ENCODE measurements at places on chromosomes 3 and 15. TPM values are rescaled to one million over a fixed set of nuclear protein-coding genes. Genes with fewer than 3 reads are reported as not detected.

GRCh38 chr3:186244016-186244415 lies 118.0 kb downstream of the DGKG start:
- no peak for DNase-seq

DNA sequence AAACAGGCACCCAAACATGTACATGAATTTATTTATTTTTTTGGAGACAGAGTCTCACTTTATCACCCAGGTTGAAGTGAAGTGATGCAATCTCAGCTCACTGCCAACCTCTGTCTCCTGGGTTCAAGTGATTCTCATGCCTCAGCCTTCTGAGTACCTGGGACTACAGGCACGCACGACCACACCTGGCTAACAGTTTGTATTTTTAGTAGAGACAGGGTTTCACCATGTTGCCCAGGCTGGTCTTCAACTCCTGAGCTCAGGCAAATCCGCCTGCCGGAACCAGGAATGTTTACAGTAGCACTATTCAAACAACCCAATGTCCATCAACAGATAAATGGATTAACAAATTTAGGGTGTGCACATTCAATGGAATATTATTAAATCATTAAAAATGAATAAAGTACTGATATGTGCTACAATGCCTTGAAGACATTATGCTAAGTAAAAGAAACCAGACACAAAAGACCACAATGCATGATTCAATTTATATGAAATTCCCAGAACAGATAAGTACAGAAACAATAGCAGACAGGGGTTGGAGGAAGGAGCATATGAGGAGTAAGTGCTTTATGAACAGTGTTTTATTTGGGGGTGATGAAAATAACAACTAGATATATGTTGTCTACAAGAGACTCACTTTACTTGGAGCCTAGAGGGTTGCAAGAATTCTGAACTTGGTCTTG lies 1.3 kb downstream of the LEO1 start:
- DNase-seq, result no peak

DNA sequence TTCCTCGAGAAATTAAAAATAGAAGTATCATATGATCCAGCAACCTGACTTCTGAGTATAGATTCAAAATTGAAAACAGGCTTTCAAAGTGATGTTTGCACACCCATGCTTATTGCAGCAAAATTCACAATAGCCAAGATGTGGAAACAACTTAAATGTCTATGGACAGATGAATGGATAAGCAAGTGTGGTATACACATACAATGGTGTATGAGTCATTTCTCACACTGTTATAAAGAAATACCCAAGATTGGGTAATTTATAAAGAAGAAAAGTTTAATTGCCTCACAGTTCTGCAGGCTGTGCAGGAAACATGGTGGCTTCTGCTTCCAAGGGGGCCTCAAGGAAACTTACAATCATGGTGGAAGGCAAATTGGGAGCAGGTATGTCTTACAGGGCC lies 100.8 kb downstream of the KLF13 start:
- no peak for DNase-seq

DNA sequence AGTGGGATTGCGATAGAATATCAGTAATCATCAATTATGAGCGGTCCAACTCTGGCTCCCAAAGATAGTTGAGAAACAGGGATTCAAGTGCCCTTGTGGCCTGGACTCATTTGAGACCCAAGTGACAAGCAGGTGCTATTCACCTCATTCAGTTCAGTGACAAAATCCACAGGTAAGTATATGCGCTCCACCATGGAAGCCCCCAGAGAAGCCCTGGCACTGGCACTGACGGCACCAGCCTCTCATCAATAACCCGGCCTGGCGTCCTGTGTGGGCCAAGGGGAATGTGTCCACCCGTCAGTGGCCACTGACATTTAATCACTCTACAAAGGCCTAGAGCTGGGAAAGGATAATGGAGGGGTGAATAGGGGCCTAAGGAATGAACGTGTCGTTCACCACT lies 117.2 kb downstream of the ADCY5 start:
- DNase-seq, result no peak

GRCh38 chr3:29764041-29764440 lies 483.2 kb downstream of the RBMS3 start:
- DNase-seq, result no peak

DNA sequence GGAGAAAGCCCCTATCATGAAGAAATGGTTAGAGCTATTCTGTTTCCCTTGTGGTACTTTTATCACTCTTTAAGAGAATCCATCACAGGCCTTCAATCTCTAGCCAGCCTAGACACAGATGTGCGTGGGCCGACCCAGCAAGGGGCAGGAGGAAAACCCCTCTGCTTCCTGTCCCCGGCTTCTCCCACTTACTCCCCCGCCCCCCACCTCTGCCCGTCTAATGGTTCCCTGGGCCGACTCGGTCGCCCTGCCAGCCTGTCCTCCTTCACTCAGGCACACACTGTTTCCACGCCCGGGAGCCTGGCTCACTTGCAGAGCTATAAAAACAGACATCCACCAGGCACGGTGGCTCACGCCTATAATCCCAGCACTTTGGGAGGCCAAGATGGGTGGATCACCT lies 58.3 kb upstream of the TFRC start:
- DNase-seq, result no peak

GRCh38 chr15:67303490-67304363 lies 49.1 kb downstream of the IQCH start:
- DNase-seq, result no peak

GRCh38 chr3:105430455-105430854 lies 63.7 kb downstream of the ALCAM start:
- DNase-seq, result no peak

- no peak for DNase-seq
These were observed 29.2 kb downstream of the PXK start for GRCh38 chr3:58361866-58362265.

- DNase-seq, result peak; percentile 15
These were observed 119.9 kb downstream of the LMLN start for GRCh38 chr3:198079771-198080520.

GRCh38 chr3:62142331-62143085 lies 230.8 kb downstream of the FEZF2 start:
- DNase-seq, result no peak

DNA sequence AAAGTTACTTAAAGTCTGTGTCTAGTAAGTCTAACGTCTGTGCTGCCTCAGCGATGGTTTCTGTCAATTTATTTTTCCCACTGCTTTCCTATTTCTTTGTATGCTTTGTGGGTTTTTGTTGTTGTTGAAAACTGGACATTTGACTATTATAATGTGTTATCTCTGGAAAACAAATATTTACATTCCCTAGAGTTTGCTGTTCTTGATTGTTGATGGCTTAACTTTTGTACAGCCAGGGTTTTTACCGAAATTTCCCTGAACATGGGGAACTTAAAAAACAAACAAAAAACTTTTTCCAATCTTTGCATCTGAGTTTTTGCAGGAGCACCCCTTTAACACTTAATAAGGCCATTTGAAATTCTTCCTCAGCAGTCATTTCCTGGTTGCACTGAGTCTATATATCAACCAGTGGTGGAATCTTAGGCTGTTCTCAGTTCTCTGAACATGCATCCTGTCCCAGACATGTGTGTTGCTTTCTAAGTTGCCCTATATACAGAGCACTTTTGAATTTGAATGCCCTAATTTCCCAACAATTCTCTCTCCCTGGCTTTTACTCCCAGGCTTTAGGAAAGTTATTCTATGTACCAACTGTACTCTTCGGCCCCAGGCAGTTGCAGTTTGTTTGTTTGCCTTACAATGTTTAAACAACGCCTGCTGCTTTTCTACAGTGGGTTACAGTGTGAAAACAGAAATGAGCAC lies 11.8 kb upstream of the PIAS1 start:
- no peak for DNase-seq

TNFSF10 gene
- total RNA-seq, result 2.6 TPM

TMEM42 gene
- total RNA-seq, result 5.9 TPM

Measured in pancreas (tissue), 10 donors.